ENCODE measurements at places on chromosomes 6 and 20.

GRCh38 chr6:127934956-127935355 is 34.1 kb upstream of the THEMIS start:
- DNase-seq: no peak

DNA sequence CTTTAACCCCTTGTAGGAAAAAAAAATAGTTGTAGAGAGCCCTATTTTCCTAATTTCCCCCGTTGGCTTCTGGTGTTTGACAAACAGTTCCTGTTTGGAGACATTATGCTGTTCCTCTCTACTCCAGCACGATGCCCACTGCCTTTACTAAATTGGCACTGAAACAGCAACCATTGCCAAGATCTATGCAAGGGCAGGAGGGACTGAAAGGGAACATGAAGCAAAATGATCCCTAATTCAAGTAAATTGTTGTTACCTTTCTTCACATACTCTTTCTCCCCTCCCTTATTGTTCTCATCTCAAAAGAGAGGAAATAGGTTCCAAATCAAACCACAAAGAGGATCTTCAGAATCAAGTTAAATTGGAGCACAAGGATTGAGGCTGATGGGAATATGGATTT is 764.1 kb upstream of the MMS22L start:
- no peak for DNase-seq

DNA sequence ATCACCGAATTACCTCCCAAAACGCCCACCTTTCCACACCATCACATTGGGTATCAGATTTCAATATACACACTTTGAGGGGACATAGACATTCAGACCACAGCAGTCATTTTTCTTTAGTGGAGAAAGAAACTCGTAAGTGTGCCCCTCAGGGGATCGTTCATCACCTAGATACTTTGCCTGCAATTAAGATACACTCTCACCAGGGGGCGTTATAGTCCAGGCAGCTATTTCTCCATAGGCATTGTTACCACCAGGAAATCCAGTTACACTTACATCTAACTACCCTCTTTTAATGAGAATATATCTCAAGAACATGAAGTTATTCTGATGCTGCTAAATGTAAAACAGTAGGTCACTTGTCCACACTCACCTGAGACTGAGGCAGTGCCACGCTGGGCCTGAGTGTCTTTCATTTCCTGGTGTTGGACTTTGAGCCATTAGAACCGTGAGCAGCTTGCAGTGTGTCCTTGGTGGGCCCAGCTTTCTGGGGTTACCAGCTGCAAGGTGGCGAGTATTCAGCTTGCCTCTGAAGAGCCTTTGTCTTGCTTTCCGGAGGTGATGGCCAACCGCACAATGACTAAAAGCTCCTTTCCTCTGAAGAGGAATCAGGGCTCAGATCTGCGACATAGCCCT is 35.1 kb upstream of the UNC93A start:
- no peak for DNase-seq

DNA sequence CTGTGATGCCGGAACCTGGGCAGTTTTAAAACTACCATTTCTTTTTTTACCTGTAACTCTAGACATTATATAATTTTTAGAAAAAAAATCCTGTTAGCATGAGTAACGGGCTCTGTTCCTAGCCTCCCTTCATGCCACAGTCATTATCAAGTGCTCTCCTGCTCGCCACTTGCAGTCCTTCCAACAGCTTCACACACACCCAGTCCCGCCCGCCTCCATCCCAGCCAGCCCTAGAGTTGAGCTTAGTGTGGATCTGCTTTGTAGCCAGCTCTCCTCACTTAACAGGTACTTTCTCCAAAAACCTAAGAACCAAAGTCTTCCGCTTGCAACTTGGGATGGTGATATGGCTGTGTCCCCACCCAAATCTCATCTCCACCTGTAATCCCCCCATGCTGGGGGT is 51.5 kb downstream of the EZR start:
- no peak for DNase-seq

GRCh38 chr20:40444516-40444915 is 244.5 kb downstream of the MAFB start:
- no peak for DNase-seq

GRCh38 chr6:44537306-44538049 is 150.0 kb downstream of the CDC5L start:
- no peak for DNase-seq

DNA sequence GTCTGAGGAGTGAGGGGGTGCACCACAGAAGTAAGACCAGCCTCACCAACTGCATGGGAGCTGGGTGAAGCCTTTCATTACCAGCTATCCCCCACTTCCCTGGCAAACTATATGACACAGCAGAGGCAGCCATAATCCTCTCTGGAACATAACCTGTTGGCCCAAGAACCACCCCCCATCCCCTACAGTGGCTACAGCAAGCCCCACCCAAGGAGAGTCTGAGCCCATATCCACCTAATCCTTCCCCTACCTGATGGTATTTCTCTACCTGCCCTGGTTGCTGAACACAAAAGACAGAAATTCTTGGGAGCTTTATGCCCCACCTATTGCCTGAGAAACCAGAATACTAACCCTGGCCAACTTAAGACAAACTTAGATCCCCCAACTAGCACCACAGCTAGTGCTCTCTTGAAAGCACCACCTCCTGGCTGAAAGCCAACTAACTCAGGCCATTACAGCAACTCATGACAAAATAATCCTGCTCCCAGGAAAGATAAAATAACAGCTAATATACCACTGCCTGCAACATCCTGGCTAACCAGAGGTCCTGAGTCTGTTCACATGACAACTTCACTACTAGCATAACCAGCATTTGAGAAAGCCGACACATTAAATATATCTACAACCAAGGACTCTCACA is 11.2 kb downstream of the RNGTT start:
- no peak for DNase-seq

GRCh38 chr6:32832535-32832934 is 6.0 kb downstream of the TAP2 start:
- no peak for DNase-seq

DNA sequence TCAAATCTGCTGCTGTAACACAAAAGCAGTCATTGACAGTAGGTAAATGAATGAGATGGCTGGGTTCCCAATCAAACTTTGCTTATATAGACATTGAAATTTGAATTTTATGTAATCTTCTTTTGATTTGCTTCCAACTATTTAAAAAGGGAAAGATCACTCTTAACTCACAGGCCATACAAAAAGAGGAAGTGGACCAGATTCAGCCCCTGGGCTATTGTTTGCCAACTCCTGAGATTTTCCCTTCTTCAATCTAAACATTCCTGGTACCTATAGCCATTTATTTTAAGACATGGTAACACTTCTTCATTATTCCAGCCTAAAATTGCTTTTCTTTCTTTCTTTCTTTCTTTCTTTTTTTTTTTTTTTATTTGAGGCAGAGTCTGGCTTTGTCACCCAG is 260.6 kb downstream of the TFAP2A start:
- no peak for DNase-seq

DNA sequence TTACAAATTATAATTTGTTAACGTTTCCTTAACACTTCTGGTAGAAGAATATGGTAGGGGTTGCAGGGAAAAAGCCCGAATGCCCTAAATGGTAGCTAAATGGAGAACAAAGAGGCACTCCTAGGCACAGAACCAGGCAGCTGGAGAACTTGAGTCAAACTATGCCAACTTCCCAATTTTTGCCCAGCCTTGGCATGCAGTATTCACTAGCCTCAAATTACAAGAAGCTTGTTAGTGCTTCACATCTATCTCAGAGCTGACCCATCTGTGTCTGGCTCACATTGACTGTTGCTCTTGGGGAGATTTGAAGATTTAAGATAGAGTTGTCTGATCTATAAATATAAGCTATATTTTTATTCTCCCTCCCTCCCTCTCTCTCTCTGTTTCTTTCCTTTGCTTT is 19.4 kb upstream of the LRFN2 start:
- no peak for DNase-seq

GRCh38 chr20:48425321-48425720 is 402.5 kb downstream of the PREX1 start:
- DNase-seq: no peak

- no peak for DNase-seq
Observed at GRCh38 chr6:134457941-134458340, 140.0 kb upstream of the SGK1 start.

DNA sequence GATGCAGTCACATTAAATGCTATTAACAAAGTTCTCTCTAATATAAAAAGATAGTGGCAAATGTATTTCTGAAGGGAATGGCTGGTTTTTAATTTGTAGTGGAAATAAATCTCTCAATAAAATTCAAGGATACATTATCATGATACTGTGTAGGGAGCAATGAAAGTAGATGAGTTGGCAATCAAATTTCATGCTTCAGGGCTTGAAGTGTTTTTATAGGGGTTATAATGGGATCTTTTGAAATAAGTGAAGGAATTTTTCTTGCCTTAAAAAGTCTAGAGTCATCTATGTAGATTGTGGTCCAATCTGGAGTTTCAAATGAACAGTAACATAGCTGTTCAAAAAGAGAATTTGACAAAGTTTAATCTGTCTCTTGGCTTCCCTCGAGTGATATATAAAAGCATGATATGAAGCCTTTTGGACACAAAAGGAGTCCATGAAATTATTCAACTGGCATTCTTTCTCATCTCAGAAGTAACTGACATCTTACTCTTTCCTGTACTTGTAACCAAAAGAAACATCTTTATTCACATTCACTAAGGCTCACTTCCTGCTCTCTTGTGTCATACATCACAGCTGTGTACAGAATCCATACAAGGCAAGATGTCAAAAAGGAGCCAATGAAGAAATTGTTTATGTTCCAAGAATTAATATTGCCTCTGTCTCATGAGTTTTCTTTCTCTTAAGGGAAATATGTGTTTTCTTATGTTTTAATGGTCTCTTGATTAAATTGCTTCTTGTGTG is 591.0 kb upstream of the GJE1 start:
- DNase-seq: no peak

DNA sequence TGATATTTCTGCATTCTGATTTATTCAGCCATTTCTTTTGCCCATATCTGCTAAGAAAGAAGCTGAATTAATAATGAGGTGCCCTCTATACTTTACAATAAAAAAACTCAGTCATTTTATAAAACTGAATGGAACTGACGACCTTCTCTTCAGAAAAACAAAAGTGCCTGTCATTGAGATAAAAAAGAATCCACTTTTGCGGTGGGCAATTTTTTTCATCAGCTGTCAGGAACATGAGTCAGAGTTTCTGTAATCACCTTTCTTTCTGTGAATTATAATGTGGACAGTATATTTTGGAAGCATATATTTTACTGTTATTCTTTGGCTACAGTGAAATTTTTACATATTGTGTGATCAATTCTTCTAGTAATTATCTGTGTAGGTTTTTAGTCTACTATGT is 33.4 kb downstream of the IL20RA start:
- DNase-seq: no peak

Measured in right atrium auricular region (tissue), 2 donors.